ENCODE measurements at places on chromosomes 5 and 9. TPM values are rescaled to one million over a fixed set of nuclear protein-coding genes. Genes with fewer than 3 reads are reported as not detected.

DNA sequence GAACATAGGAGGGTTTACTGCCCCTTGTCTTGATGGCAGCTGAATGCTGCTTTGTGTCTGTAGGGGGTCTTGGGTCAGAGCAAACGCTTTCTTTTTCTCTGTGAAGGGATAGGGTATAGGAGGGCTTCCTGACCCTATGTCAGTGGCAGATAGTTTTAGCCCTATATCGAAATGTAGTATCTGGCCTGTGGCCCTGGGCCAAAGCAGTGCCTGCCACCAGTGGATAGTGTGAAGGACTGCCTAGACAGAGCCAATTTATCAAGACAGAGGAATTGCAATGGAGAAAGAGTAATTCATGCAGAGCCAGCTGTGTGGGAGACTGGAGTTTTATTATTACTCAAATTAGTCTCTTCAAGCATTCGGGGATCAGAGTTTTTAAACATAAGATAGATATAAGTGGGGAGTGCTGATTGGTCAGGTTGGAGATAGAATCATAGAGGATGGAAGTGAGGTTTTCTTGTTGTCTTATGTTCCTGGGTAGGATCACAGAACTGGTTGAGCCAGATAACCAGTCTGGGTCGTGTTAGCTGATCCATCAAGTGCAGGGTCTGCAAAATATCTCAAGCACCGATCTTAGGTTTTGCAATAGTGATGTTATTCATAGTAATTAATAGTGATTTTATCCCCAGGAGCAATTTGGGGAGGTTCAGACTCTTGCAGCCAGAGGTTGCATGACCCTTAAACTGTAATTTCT, 178.5 kb downstream of the GDNF start:
- DNase-seq, result no peak

DNA sequence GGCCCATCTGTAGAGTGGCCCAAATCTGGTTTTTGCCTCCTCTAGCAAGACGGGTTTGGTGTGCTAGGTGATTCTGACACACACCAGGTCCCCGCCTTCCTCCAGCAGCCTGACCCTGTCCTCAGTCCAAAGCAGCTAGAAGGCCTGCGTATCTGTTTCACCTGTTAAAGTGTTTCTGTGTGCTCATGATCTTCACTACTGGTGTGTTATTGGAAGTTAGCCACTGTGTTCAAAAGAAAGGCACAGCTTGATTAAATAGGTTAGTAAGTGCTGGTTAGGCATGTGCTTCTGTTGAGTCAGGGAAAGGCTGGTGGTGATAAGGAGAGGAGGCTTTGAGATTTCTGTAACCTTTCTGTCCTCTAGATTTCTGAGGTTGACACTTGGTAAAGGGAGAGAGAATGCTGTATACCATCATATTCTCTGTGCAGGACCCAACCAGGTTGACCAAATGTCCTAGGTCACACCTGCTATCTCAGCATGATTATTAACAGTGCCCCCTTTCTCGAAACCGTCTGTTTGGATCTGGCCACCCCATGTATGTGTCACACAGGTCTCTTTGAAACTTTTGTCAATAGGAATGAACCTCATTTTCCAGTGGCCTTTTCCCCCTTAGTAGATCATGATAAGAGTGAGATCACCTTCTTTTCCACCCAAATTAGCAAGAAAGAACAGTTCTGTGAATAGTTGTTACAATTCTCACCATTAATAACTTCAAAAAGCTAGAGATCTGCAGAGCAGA, 58.8 kb downstream of the ARHGAP26 start:
- DNase-seq, result no peak

DNA sequence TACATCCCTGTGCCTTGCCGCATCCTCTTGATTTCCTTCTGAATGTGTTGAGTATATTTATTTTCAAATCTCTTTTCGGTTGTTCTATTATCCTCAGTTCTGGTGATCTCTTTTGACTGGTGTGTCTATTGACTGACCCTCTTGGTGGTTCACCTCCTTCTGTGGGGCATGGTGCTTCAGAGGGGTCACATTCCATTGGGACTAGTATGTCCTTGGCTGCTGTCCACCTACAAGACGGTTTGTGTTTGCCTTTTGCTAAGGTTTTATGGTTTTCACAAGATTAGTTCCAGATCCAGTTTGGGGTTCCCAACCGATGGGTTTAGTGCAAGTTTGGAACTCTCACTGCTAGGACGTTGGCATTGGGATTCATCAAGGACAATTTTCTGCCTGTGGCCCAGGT, 66.6 kb downstream of the PHF2 start:
- DNase-seq, result peak; percentile 81

The CFAP77 gene
- total RNA-seq, result 0.26 TPM

The LAMC3 gene
- total RNA-seq, result under 0.01 TPM

- peak; percentile 68 for DNase-seq
Observed at GRCh38 chr9:92046676-92047075, 68.5 kb downstream of the SPTLC1 start.

GRCh38 chr9:103811462-103811861, 282.6 kb upstream of the SMC2 start:
- DNase-seq, result no peak

GRCh38 chr5:93596676-93597490, 13.9 kb downstream of the NR2F1 start:
- no peak for DNase-seq

The SEMA5A gene
- 17.7 TPM for total RNA-seq

The AQP7 gene
- 0.26 TPM for total RNA-seq

The LMBRD2 gene
- 19.8 TPM for total RNA-seq

DNA sequence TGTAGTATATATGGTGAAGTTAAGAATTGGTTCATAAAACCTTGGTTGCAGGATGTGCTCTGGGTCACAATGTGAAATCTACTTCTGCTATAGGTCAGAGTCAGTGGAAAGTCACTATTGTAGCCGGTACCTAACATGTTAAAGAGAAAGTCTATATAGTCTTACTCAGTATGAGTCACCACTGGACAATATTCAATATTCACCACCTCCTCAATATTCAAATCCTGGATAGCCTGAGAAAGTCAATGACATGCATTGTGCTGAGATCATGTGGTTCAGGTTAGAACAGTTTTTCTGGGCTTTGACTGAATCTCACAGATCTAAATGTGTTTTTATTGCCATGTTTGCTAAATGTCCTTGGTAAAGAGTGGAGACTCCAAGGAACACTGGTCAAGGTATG, 108.8 kb downstream of the HMHB1 start:
- DNase-seq, result no peak

GRCh38 chr5:64807520-64807919, 38.8 kb downstream of the CWC27 start:
- peak; percentile 72 for DNase-seq

DNA sequence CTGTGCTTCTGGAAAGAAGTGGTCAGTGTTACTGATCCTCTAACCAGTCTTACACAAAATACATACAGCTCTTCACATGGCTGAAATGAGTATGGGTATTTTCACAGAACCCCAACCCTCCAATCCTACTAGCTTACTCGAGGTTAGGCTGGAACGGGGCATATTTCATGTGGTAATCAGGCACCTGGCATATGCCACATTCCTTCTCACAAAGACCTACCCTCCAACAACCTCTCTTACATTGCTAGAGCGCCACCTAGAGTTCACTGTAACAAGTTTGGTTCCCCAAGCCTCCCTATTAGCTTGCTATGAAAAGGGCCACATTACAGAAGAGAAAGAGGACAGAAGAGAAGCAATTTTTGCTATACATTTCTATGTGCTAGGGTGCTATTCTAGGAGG, 597.3 kb downstream of the PRELID2 start:
- DNase-seq, result peak; percentile 66

The KCNV2 gene
- total RNA-seq, result not detected

GRCh38 chr5:71652803-71653543, 65.8 kb downstream of the MCCC2 start:
- DNase-seq, result no peak

DNA sequence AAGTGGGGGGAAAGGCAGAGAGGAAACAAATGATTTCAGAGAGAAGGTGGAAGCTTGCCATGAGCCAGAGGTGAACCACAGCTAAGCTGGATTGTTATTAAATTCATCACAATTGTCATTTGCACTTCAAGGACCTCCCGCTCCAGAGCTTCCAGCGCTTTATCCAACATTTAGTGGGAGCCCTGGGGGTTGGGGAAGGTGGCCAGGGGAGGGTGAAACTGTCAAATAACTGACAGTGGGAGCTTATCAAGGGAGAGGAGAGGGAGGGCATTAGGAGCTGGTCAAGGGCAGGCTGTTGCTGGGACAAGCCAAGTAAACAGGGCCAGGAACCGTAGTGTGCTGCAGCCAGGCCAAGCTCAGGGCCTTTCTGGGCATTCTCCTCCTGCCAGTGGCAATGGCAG, 71.5 kb downstream of the SIL1 start:
- no peak for DNase-seq

GRCh38 chr5:140151144-140152021, 23.6 kb upstream of the CYSTM1 start:
- DNase-seq, result no peak

The DMRT3 gene
- total RNA-seq, result not detected

- DNase-seq, result no peak
Observed at GRCh38 chr9:132040808-132041207, 38.9 kb downstream of the MED27 start.

DNA sequence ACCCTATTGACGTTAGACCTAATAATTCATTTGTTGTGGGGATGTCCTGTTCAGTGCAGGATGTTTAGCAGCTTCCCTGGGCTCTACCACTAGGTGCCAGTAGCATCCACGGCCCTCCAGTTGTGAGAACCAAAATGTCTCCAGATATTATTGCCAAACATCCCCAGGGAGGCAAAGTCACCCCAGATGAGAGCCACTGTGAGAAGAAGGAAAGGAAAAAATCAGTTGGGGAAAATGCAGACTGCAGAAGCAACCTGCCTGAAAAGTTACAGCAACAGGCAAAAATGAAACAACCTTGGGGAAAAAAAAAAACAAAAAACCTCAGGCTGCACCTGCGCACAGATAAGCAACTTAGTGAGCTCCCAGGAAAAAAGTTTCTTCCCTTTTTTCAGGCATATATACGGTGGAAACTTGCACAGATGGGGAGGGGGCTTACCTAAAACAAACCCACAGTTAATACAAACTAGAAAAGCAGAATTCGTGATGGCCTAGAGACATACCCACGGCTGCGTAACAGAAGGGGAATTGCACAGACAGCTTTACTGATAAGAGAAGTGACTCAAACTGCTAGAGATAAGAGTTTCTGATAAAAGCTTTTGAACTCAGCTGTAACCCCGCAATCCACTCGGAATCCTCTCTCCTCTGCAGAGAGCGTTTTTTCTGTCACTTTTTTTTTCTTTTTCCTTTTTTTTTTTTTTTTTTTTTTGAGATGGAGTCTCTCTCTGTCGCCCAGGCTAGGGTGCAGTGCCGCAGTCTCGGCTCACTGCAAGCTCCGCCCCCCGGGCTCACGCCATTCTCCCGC, 29.8 kb upstream of the FBP1 start:
- peak; percentile 78 for DNase-seq

DNA sequence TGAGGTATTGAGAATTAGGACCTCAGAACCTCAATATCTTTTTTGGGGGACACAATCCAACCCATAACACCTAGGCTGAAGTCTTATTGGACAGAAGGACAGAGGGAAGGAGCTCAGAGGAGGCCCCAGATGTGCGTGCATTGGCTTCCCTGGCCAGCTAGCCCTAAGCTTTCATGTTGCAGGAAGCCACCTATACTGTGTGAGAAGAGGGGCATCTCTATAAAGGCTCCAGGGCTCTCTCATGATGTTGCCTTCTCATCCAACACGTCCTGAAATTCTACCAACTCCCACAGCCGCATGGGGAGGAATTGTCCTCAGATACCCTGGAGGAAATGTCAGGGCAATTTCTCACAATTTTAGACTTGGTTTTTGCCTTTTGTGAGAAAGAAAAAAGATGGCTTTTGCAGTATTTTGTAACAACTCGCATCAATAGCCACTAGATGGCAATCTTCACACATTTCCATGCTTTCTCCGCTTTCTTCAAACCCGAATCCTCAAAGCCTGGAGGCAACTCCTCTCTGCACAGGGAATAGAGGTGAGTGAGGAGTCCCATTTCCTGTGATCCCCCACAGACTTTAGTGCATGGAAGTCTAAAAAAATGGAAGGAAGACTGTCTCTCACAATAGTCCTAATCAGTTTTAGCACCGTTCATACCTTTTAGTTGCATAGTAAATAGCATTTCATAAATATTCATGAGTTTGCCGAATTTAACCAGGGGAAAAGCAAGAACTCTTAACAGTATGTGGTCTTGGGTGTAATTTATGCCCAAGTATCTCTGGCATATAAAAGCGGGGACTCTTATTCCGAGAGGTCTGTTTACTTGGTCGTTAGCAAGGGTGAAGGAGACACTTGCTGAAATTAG, 7.4 kb upstream of the PPP3R2 start:
- peak; percentile 28 for DNase-seq

DNA sequence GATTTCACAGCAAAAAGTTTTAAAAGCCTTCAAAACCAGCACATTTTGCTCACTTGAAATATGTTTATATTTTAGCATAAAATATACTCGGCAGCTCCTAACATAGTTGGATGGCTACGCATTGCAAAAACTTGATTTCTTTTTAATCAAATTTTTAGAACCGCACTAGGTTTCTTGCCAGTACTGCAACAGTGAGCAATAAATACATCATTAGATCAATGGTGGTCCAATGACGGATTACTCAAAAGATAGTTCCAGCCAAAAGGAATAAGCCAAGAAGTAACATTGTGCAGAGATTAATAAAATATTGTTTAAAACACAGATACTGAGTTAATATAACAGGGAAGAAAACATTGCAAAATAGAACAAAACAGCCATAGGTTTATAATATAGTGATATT, 5.5 kb downstream of the MARCHF3 start:
- DNase-seq, result no peak

GRCh38 chr5:132103969-132104391, 30.4 kb downstream of the CSF2 start:
- no peak for DNase-seq

- no peak for DNase-seq
Observed at GRCh38 chr9:106482733-106483132, 380.2 kb upstream of the ZNF462 start.

The TMEM171 gene
- total RNA-seq, result under 0.01 TPM

DNA sequence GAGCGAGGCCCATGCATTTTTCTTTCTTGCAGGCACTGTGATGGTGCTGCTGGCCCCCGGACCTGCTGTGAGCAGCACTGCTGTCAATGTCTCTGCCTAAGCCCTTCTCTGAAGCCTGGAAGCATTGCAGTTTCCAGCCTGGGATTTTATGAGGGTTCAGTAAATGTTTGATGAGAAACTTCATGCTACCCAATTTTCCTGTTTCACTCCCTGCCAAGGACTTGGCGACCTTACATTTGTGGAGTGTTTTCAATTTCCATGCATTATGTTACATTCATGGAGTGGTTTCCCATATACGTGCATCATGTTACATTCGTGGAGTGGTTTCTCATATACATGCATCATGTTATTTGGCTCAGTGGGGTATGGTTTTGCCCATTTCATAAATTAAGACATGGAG, 90.7 kb upstream of the PTCH1 start:
- no peak for DNase-seq

Data from fibroblast of lung (primary cell).